ENCODE measurements at places on chromosomes 5 and 9. TPM values are rescaled to one million over a fixed set of nuclear protein-coding genes. Genes with fewer than 3 reads are reported as not detected.

The CDC42SE2 gene
- 18.4 TPM for total RNA-seq

The TMOD1 gene
- under 0.01 TPM for total RNA-seq

The PCDHB10 gene
- total RNA-seq, result 0.66 TPM

The NUTM2G gene
- total RNA-seq, result not detected

The TTC39B gene
- 15.7 TPM for total RNA-seq

The SLC6A7 gene
- total RNA-seq, result not detected

The HAVCR2 gene
- total RNA-seq, result 2.2 TPM

The PCDHB16 gene
- total RNA-seq, result 0.15 TPM

The ZNF366 gene
- total RNA-seq, result not detected

The TSLP gene
- 5.7 TPM for total RNA-seq

The OR1J1 gene
- not detected for total RNA-seq

The GAPT gene
- not detected for total RNA-seq

The FSD1L gene
- total RNA-seq, result 10.3 TPM

The POC5 gene
- 7.3 TPM for total RNA-seq

The GRIN1 gene
- 0.15 TPM for total RNA-seq

The ST6GALNAC4 gene
- total RNA-seq, result 38.7 TPM

The TSSK1B gene
- total RNA-seq, result 0.15 TPM

The IFNB1 gene
- not detected for total RNA-seq

The ORM2 gene
- total RNA-seq, result not detected

The AGTPBP1 gene
- 17.7 TPM for total RNA-seq

The LHX2 gene
- not detected for total RNA-seq

The WNT8A gene
- not detected for total RNA-seq

The HTR1A gene
- not detected for total RNA-seq

The RGS14 gene
- total RNA-seq, result 8.3 TPM

The ANKRD34B gene
- total RNA-seq, result not detected

The PLPP7 gene
- 9.3 TPM for total RNA-seq

The VLDLR gene
- total RNA-seq, result 22.0 TPM

The SLC34A3 gene
- total RNA-seq, result under 0.01 TPM

The FCN2 gene
- not detected for total RNA-seq

The C9 gene
- total RNA-seq, result not detected

The ZNF483 gene
- 1.8 TPM for total RNA-seq

The NDST1 gene
- total RNA-seq, result 63.0 TPM

The MAST4 gene
- total RNA-seq, result 10.8 TPM

The VCAN gene
- 384 TPM for total RNA-seq

The FOXI1 gene
- total RNA-seq, result not detected

The PCDHGC5 gene
- total RNA-seq, result 8.1 TPM

The UGCG gene
- 74.6 TPM for total RNA-seq

The GRM6 gene
- total RNA-seq, result not detected

The RAB24 gene
- 33.4 TPM for total RNA-seq

The PRRX2 gene
- total RNA-seq, result 50.0 TPM

The PNPLA7 gene
- 2.0 TPM for total RNA-seq

The FOXD4 gene
- 0.17 TPM for total RNA-seq

The ATP10B gene
- not detected for total RNA-seq

The PDCD1LG2 gene
- total RNA-seq, result 5.3 TPM

The SOHLH1 gene
- total RNA-seq, result not detected

The ZNF782 gene
- total RNA-seq, result 4.0 TPM

The FOXD4L4 gene
- total RNA-seq, result 0.29 TPM

The CDKN2A gene
- total RNA-seq, result 39.5 TPM

Measured in smooth muscle cell of trachea (primary cell).